Activated naive CD8-positive, alpha-beta T cell treated with anti-CD3 and anti-CD28 coated beads for 36 hours (primary cell): ENCODE measurements at places on chromosomes 5 and 9. TPM values are rescaled to one million over a fixed set of nuclear protein-coding genes. Genes with fewer than 3 reads are reported as not detected.

- H3K27ac ChIP-seq, result peak overlapping the region; percentile 8
- H3K4me1 ChIP-seq, result peaks cover 29% of the 10 kb centered on the region
Observed at GRCh38 chr5:55222092-55222984, 4.8 kb downstream of the MCIDAS start.

Gene NUTM2G
- not detected for total RNA-seq

Gene KCNV2
- total RNA-seq, result not detected

GRCh38 chr5:78416677-78417425 is 56.4 kb downstream of the SCAMP1 start:
- DNase-seq, result no peak
- peaks cover 8% of the 10 kb centered on the region for H3K4me1 ChIP-seq
- no peak overlapping the region for H3K4me3 ChIP-seq

DNA sequence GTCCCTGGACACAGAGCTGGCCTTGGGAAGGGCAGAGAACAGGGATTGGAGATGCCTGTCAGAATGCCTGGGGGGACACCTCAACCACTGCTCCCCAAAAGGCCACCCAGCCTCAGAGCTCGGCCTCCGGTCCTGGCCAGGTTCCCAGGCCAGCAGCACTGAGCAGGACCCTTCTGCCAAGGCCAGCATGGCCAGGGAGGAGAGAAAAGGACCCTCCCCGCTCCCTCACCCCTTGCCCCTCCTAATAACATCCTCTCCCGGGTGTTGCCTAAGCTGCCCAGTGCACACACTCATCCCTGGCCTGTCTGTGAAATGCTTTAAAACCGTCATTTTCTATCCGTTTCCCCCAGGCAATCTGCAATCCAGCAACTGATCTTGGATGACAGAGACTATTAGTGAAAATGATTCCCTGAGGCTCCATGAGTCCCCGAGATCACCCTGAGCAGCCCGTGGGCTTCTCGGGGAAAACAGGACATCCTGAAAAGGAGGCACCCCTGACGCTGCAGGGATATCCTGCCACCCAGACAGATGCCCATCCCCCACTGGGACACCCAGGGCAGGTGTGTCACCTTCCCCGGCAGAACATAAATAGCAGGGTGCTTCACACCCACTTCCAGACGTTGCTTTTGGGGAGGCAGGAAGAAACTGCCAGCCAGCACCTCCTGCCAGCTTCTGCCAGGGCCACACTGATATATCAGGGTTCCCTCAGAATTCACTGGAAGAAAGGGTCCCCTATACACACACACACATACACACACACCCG is 75.3 kb downstream of the ADAMTS2 start:
- H3K27ac ChIP-seq, result no peak overlapping the region
- no peak overlapping the region for H3K4me3 ChIP-seq
- H3K4me1 ChIP-seq, result no peaks in the 10 kb centered on the region
- H3K27me3 ChIP-seq, result no peaks in the 10 kb centered on the region
- DNase-seq, result no peak

Gene GPX8
- not detected for total RNA-seq

DNA sequence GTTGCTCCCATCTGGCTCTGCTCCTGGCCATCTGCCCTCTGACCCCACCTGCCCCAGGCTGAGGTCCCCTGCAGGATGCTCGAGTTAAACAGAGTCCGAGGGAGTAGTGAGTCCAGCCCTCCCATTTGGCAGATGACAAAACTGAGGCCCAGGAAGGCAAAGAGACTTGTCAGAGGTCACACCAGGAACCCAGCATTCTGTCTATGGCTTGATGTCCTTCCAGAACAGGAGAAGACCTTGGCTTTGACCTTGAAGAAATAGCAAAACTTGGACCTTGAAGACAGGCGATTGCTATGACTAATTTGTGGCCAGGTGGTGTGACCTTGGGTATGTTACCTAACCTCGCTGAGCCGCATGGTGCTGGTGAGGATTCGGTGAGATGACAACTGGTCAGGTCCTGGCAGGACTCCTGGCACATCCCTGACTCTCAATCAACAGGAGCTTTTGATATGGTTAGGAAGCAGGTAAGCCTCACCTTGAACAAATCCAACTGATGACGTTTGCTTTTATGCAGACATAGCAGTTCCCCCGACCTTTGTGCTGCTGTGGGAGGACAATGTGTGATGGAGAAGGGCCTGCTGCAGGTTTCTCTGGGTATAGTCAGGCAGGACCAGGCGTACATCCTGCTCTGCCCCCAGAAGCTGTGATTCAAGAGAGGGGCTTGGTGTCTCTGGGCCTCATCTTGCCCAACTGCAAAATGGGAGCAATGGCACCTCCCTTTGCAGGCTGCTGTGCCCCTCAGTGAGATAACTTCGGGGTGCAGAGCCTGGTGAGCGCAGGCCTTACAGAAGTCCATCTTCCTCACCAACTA is 198.7 kb downstream of the C9orf50 start:
- H3K4me3 ChIP-seq, result no peak overlapping the region
- no peak overlapping the region for H3K27ac ChIP-seq
- H3K4me1 ChIP-seq, result peaks cover 9% of the 10 kb centered on the region
- no peaks in the 10 kb centered on the region for H3K27me3 ChIP-seq

GRCh38 chr5:176547802-176548201 is 1.3 kb upstream of the CDHR2 start:
- peaks cover 39% of the 10 kb centered on the region for H3K4me1 ChIP-seq
- no peak for DNase-seq
- no peak overlapping the region for H3K4me3 ChIP-seq
- H3K27me3 ChIP-seq, result no peaks in the 10 kb centered on the region
- peak overlapping the region; percentile 51 for H3K27ac ChIP-seq

Gene CNTNAP3B
- not detected for total RNA-seq

DNA sequence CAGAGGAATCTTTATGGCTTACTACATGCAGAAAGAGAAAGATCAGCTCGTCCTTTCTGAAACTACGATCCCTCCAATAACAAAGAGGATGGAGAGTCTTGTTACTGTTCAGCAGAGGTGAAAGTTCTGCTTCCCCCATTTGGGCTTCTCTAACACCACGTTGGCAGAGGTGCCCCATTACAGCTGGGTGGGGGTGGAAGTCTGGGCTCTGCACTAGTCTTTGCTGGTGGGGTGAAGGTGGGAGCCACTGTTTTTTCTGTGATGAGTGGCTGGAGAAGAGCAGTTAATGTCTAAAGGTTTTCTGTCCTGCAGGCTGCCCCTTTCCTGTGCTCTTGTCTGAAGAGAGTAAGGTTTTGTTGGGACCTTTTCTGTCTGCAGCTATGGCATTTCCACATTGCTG is 64.7 kb upstream of the OTULINL start:
- no peaks in the 10 kb centered on the region for H3K36me3 ChIP-seq
- H3K27me3 ChIP-seq, result no peaks in the 10 kb centered on the region
- H3K4me3 ChIP-seq, result no peak overlapping the region

- no peak for DNase-seq
- peaks cover 17% of the 10 kb centered on the region for H3K36me3 ChIP-seq
- H3K4me1 ChIP-seq, result no peaks in the 10 kb centered on the region
Observed at GRCh38 chr9:130607640-130608420, 28.5 kb downstream of the FUBP3 start.

- H3K4me1 ChIP-seq, result peaks cover 41% of the 10 kb centered on the region
- H3K4me3 ChIP-seq, result no peak overlapping the region
- peaks cover 4% of the 10 kb centered on the region for H3K36me3 ChIP-seq
- no peak for DNase-seq
- no peak overlapping the region for H3K27ac ChIP-seq
- peaks cover 5% of the 10 kb centered on the region for H3K27me3 ChIP-seq
Observed at GRCh38 chr9:5835808-5836207, 2.9 kb upstream of the ERMP1 start.

Gene LCN9
- not detected for total RNA-seq

Gene IL9
- not detected for total RNA-seq
